ENCODE measurements at places on chromosomes 3 and 15. TPM values are rescaled to one million over a fixed set of nuclear protein-coding genes. Genes with fewer than 3 reads are reported as not detected.

C3orf20 gene
- not detected for total RNA-seq

LIPH gene
- not detected for total RNA-seq

ALS2CL gene
- total RNA-seq: 6.5 TPM

ADAMTS9 gene
- total RNA-seq: 6.7 TPM
